Stimulated activated CD8-positive, alpha-beta memory T cell treated with anti-CD3 and anti-CD28 coated beads, Interleukin-2, amount 100 ng/mL, for 1 hour (primary cell): ENCODE measurements at places on chromosomes 4 and X.

DNA sequence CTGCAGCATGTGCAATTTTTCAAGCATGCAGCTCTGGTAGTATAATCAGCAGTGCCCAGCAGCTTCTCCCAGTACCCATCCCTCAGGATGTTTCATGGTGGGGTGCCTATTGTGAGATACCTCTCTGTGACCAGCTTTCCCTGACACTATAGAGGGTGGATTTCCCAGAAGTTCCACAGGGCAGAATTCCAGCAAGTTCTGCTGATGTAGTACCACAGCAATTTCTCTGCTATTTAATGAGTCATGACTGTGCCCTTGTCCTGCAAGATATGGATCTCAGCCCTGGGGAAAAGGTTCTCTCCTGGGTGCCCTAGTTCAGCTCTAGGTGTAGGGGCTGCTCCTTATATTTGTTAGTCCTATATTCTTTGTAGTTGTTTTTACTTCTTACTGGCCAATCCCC lies 174.8 kb downstream of the ENOX2 start:
- DNase-seq, result no peak

GRCh38 chr4:152579916-152580315 lies 44.0 kb upstream of the FBXW7 start:
- DNase-seq, result no peak

DNA sequence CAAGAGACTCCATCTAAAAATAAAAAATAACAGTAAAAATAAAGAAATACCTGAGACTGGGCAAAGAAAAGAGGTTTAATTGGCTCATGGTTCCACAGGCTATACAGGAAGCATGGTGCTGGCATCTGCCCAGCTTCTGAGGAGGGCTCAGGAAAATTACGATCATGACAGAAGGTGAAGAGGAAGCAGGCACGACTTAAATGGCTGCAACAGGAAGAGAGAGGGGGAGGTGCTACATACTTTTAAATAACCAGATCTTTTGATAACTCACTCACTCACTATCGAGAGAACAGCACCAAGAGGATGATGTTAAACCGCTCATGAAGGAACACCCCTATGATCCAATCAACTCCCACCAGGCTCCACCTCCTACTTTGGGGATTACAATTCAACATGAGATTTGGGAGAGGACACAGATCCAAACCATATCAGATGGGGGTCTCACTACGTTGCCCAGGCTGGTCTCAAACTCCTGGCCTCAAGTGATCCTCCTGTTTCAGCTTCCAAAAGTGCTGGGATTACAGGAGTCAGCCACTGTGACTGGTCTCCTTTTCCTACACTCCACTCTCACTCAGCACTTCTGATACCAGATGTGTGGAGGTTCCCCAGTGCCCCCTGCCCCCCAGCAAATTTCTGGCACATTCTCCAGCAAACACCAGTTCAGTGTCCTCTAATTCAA lies 11.9 kb upstream of the ZNF157 start:
- DNase-seq, result no peak

GRCh38 chr4:73741750-73742489 lies 1.6 kb downstream of the CXCL8 start:
- no peak for DNase-seq

DNA sequence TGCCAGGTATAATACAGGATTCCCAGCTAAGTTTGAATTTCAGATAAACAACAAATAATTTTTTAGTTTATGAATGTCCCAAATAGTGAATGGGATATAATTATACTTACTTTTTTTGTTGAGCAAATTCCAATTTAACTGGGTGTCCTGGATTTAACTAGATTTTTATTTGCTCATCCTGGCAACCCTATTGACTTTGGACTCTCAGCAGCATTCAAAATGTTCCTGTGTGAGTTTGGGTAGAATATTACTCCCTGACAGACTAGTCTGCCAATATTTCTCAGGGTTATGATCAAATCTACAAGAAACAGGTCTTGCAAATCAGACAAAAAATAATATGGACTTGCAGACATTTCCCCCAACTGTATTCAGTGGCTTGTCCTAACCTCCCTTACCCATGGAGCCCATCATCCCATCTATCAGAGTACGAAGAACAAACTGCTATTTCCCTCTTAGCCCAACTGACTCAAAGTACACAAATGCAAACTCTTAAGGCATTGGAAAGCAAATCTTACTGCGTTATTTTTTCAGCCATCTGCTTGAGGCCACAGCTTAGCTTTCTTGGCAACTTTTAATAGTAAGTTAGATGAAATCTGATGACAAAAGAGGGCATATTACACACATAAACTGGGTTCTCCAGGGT lies 20.7 kb downstream of the SETD7 start:
- no peak for DNase-seq

DNA sequence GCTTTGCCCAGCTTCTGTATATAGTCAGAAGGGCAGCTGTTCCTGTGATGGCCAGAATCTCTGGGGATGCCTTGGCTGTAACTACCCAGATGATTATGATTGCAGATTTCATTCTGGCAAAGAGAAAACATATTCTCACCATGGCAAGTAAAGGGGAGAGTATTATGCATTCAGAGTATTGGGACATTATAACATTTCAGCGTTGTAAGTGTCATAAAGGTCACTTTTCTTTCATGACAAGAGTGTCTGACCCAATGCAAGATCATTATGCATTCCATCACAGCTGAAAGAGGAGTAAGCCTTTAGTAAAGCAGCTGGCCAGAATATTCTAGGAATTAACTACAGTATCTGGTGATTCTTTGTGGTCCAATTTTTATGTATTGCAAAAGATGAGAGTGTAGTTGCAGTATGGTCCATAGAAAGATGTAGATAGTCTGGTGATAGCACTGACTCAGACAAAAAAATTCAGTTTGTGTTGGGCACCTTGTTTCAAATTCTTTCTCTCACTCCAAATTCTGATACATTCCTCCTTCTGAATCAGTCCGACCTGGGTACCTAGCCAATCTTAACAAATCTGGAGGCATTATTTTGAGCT lies 2366.3 kb downstream of the PCDH7 start:
- DNase-seq, result no peak

DNA sequence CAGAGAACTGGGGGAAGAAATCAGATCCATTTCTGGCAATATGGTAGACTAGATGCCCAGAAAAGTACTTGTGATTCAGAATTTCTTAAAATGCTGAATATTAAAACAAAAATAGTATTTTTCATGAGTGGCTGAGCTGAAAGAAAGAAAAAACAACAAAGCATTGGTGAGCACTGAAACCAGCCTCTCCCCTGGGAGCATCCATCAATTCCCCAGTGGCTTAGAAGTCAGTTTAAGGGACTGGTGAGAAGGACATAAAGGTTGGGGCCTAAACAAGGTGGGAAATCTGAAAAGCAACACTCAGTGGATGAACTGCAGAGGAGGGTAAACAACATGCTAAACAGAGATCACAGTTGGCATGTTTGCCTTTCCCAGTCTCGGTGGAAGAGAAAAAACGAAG lies 20.4 kb downstream of the LRBA start:
- no peak for DNase-seq

GRCh38 chr4:51880016-51880915 lies 37.3 kb downstream of the DCUN1D4 start:
- no peak for DNase-seq

GRCh38 chrX:50475208-50475607 lies 4.6 kb upstream of the DGKK start:
- DNase-seq, result no peak

DNA sequence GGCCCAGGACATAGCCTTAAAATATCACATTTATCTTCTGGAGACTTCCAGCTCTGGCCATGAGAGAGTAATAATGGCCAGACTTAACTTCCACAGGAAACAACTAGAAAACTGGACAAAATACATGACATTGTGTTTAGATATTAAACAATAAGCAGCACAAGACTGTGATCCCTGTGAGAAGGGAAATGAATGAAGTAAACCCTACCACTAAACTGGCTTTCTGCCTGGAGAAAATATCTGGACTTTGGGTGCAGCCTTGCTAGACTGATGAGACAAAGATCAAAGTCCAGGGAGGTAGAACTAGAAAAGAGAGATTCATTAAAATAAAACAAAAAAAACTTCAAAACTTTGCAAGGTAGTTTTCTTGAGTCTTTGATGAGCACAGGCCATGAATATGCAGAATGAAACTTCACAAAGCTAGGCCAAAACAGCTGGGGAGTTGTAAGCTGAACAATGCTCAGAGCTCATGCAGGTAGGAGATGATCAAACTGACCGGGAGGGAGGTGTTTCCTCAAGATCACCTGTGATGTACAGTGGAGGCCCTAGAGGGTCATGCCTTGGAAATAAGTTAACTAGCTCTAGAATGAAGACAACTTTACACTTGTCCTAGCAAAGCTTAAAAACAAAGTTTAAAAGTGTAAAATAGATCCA lies 147.0 kb upstream of the SH3RF1 start:
- DNase-seq, result no peak

GRCh38 chr4:13700021-13700857 lies 72.7 kb upstream of the BOD1L1 start:
- no peak for DNase-seq

DNA sequence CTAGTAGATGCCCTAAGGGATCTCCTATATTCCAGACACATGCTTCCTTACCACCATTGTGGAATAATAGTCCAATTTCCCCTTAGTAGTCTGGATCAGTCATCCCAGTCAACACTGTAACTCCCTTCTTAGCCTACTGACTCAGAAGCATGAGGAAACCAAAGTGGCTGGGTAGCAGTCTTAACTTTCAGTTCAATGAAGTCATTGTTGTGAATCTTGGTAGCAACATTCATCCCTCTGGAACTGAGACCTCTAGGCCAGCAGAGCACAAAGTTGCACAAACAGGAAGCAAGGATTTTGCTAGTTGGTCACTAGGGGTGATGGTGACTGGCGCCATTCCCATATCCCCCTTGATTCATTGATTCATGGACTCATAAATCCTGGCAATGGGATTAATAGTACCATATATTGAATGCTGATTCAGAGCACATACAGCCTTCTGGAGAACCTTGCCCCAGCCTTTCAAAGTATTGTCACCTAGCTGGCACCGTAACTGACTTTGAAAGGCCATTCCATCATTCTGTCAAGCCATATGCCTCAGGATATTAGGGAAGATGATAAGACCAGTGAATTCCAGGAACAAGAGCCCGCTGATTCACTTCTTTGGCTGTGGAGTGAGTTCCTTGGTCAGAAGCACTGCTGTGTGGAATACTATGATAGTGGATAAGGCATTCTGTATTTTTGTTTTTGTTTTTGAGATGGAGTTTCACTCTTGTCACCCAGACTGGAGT lies 19.7 kb upstream of the GPAT3 start:
- DNase-seq, result no peak

GRCh38 chr4:159266981-159267868 lies 164.3 kb downstream of the RAPGEF2 start:
- no peak for DNase-seq

DNA sequence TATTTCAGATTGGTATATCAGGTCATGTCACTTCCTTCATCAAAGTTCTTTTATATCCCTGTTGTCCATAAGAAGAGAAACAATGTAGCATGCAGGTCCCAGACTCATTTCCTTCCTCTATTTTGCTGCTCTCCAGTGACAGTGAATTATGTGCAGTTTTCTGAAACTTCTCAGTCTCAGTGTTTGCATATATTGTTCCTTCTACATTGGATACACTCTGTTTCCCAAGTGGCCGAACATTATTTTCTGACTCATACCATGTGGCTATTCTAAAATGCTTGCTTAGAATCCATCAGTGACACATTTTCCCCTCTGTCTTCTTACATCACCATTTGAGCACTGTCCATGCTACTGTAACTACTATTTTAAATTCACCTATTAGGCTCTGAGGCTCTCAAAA lies 305.7 kb downstream of the PDHA2 start:
- DNase-seq, result no peak

GRCh38 chr4:121822796-121823504 lies 733 bp downstream of the CCNA2 start:
- DNase-seq, result no peak

- DNase-seq, result no peak
Measured at GRCh38 chr4:2219233-2219760, 22.6 kb downstream of the HAUS3 start.

DNA sequence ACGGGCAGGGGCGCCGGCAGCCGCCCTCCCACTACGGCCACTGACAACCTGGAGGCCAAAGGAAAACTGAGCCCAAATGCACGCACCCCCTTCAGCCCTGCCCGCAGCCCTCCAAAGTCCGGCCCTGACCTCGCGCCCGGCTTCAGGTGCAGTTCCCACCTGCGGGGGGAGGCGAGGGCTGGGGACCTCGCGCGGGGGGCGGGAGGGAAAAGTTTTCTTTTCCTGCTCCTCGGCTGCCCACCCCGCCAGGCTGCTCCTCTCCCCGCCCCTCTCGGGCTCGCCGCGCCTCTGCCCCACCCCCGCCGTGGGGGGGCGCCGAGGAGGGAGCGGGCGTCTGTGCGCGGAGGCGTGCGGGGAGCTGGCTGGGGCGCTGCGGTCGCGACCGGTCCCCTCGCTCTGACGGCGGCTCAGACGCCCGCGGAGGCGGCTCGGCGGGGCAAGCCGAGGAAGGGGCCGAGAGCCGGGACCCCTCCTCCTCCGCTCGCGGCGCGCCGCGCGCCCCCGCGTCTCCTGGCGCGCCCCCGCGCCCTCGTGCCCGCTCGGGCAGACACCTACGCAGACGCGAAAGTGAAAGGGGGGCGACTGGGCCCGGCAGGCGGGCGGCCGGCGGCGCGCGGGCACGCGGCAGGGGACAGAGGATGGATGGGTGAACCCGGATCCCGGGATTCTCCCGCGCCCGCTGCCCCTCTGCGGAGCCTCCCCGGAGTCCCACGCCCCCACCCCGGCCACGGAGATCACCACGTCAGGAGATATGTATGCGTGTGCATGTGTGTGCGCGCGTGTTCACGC lies 3.1 kb upstream of the NR3C2 start:
- peak; percentile 48 for DNase-seq

GRCh38 chr4:47017494-47017893 lies 13.9 kb upstream of the GABRB1 start:
- DNase-seq, result no peak

DNA sequence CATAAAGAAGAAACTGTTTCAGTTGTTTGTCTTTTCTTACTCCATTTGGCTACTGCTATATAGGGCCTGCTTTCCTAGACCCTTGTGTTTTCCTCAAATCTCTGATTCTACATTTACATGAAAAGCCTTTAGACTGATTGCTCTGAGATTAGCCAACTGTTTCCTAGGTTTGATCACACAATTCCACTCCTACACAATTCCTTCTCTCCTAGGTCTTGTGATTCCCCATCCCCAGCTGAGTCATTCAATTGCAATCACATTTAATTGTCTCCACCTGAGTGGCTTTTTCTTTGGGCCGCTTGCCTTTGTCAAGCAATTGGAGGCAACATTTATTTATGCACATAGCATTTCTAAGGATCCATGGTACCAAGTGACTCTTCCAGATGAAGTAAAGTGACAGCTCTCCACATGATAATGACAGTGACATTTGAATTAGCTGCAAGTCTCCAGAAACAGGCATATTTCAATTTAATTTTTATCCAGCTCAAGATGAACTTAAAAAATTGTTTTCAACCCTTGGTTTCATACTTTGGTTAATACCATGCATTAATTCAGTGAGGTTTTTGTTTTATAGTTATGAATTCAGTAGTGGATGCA lies 35.8 kb downstream of the ATXN3L start:
- DNase-seq, result no peak

DNA sequence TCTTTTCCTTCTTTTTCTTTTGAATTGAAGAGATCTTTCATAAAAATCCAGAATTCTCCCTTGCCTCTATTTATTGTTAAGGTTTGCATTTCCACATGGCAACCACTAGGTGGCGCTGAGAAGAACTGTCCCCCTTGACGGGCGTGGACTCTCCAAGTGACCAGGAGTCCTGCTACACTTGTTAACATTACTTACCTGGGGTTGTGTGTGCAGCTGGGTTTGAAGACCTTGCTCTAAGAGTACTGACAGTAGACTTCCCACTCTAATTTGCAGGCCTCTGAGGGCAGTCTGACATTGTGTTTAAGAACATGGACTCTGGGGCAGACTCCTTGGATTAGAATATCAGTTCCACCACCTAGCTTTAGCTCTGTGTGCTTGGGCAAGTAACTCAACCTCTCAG lies 52.8 kb downstream of the GPRIN3 start:
- peak; percentile 24 for DNase-seq

- DNase-seq, result no peak
Measured at GRCh38 chr4:101156619-101157310, 190.6 kb downstream of the PPP3CA start.
